Osteoblast (primary cell): ENCODE measurements at places on chromosomes 1 and 21. TPM values are rescaled to one million over a fixed set of nuclear protein-coding genes. Genes with fewer than 3 reads are reported as not detected.

DNA sequence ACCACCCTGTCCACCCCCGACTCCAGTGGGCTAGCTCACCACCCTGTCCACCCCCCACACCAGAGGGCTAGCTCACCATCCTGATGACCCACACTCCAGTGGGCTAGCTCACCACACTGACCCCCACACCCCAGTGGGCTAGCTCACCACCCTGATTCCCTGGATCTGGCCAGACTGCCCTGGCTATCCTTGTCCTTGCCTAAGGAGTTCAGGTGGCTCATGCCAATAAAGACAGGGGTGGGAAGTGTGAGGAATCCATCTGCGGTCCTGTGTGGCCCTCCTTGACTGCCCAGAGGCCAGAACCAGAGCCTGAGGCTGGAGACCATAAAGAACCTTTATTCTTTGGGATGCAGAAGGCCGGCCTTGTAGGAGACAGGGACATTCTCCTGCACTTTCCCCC is 3.6 kb downstream of the PADI1 start:
- no peak overlapping the region for H3K4me3 ChIP-seq
- peak; percentile 68 for DNase-seq
- peaks cover 26% of the 10 kb centered on the region for H3K4me1 ChIP-seq
- no peaks in the 10 kb centered on the region for H3K27me3 ChIP-seq
- H3K36me3 ChIP-seq = no peaks in the 10 kb centered on the region

GRCh38 chr1:151711951-151712350 is 4.7 kb downstream of the CELF3 start:
- peaks cover 40% of the 10 kb centered on the region for H3K27me3 ChIP-seq
- no peak overlapping the region for H3K4me3 ChIP-seq
- no peaks in the 10 kb centered on the region for H3K4me1 ChIP-seq
- no peaks in the 10 kb centered on the region for H3K36me3 ChIP-seq
- H3K27ac ChIP-seq = no peak overlapping the region

- peaks cover 9% of the 10 kb centered on the region for H3K4me1 ChIP-seq
- H3K27ac ChIP-seq = peak within 1 kb of the TSS; percentile 53
- DNase-seq = peak; percentile 93
- H3K4me3 ChIP-seq = peak within 1 kb of the TSS; percentile 86
- H3K27me3 ChIP-seq = no peaks in the 10 kb centered on the region
Observed at GRCh38 chr1:13699936-13700520, at the start of gene PRDM2. Gene PRDM2, plus strand, starts transcription at chr1:13700188. Its CDS starts 15,418 bp downstream, at chr1:13715606.

GRCh38 chr1:14561014-14561693 is 37.3 kb upstream of the KAZN start:
- DNase-seq = peak; percentile 85
- H3K4me1 ChIP-seq = peaks cover 3% of the 10 kb centered on the region
- no peaks in the 10 kb centered on the region for H3K27me3 ChIP-seq
- H3K27ac ChIP-seq = no peak overlapping the region
- no peak overlapping the region for H3K4me3 ChIP-seq

DNA sequence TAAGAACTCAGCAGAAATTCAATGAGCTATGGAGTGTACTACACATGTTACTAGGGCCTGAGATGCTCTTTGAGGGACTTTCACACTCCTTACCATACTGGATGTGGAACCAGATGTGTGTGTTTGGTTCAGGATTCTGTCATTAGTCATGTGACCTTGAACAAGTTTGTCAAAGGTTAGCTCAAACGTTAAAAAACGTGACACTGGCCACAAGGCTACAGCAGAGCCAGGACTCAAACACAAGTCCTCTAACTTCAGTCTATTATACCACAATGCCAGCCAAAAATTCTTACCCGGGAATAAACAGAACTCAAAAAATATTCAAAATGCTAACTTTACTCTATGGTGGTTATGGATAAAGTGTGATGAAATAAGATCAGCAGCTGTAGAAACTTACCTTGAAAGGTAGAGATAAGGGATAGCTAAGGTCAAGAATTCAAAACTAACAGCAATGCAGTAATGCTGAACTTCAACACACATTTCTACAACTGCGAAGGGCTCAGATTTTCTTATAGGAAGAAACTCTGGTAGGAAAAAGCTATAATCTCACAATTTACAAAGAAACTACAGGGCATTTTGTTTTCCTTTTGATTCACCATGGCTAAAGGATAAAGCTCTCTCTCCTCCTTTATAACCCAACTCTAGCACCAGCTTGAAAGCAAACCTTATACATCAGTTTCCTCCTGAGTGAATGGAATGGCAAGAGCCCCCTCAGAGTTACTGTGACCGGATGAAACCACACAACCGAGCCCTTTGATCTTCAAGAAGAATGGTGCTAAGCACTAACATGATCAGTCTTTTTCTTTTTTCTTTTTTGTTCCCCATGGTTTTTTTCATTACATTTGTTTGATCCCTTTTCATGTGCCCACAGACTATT is 233.9 kb downstream of the SLC45A1 start:
- peaks cover 4% of the 10 kb centered on the region for H3K4me1 ChIP-seq
- no peak overlapping the region for H3K4me3 ChIP-seq

DNA sequence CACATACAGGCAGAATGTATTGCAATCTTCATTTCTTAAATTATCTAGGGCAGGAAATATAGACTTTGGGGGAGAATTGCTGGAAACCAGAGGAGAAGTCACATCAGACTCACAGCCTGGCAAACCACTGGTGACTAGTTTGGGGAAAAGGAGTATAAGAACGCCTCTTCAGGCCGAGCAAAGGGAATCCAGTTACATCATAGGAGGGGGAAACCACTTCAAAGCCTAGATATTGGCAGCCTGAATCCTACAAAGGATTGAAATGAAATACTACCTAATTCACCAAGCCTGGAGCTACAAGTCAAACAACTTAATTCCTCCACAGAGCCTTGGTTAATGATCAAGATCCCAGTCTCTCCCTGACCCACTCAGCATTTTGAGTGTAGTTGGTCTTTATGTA is 121.7 kb downstream of the SLC30A10 start:
- no peaks in the 10 kb centered on the region for H3K36me3 ChIP-seq
- H3K27ac ChIP-seq = no peak overlapping the region
- H3K27me3 ChIP-seq = peaks cover 21% of the 10 kb centered on the region
- no peak overlapping the region for H3K4me3 ChIP-seq
- DNase-seq = no peak
- H3K4me1 ChIP-seq = no peaks in the 10 kb centered on the region

- H3K4me3 ChIP-seq = no peak overlapping the region
- peak; percentile 58 for DNase-seq
- H3K27me3 ChIP-seq = peaks cover 44% of the 10 kb centered on the region
- peaks cover 7% of the 10 kb centered on the region for H3K4me1 ChIP-seq
- no peaks in the 10 kb centered on the region for H3K36me3 ChIP-seq
- no peak overlapping the region for H3K27ac ChIP-seq
Observed at GRCh38 chr1:235646463-235646862, 3.1 kb downstream of the GNG4 start.

GRCh38 chr1:1435911-1436629 is 580 bp downstream of the VWA1 start:
- H3K36me3 ChIP-seq = no peaks in the 10 kb centered on the region
- peak; percentile 90 for DNase-seq
- H3K4me3 ChIP-seq = peak overlapping the region; percentile 45
- peaks cover 7% of the 10 kb centered on the region for H3K4me1 ChIP-seq
- peaks cover 11% of the 10 kb centered on the region for H3K27me3 ChIP-seq

- no peak overlapping the region for H3K4me3 ChIP-seq
- DNase-seq = no peak
- no peak overlapping the region for H3K27ac ChIP-seq
- no peaks in the 10 kb centered on the region for H3K36me3 ChIP-seq
Observed at GRCh38 chr1:162212713-162213112, 143.2 kb downstream of the NOS1AP start.

FGR gene
- total RNA-seq = 0.29 and 0.36 TPM in 2 replicates

TUFT1 gene
- total RNA-seq = 12.7 and 16.3 TPM in 2 replicates

ATP6V1G3 gene
- 0.36 TPM in 1 of 2 replicates, not detected in the other for total RNA-seq

MXRA8 gene
- total RNA-seq = 689 and 735 TPM in 2 replicates

IRF6 gene
- under 0.01 and 0.72 TPM in 2 replicates for total RNA-seq

SEMA6C gene
- 1.5 and 2.2 TPM in 2 replicates for total RNA-seq

- peaks cover 23% of the 10 kb centered on the region for H3K4me1 ChIP-seq
- peak; percentile 97 for DNase-seq
- no peaks in the 10 kb centered on the region for H3K36me3 ChIP-seq
- no peak overlapping the region for H3K4me3 ChIP-seq
- H3K27ac ChIP-seq = peak overlapping the region; percentile 74
Observed at GRCh38 chr1:12112711-12113161, 49.6 kb downstream of the TNFRSF8 start.

- H3K27me3 ChIP-seq = peaks cover 25% of the 10 kb centered on the region
- H3K4me1 ChIP-seq = peaks cover 5% of the 10 kb centered on the region
- no peaks in the 10 kb centered on the region for H3K36me3 ChIP-seq
- no peak for DNase-seq
- no peak overlapping the region for H3K4me3 ChIP-seq
Observed at GRCh38 chr1:214264976-214265375, 16.0 kb upstream of the SMYD2 start.

OR14C36 gene
- total RNA-seq = not detected in 2 replicates

DNA sequence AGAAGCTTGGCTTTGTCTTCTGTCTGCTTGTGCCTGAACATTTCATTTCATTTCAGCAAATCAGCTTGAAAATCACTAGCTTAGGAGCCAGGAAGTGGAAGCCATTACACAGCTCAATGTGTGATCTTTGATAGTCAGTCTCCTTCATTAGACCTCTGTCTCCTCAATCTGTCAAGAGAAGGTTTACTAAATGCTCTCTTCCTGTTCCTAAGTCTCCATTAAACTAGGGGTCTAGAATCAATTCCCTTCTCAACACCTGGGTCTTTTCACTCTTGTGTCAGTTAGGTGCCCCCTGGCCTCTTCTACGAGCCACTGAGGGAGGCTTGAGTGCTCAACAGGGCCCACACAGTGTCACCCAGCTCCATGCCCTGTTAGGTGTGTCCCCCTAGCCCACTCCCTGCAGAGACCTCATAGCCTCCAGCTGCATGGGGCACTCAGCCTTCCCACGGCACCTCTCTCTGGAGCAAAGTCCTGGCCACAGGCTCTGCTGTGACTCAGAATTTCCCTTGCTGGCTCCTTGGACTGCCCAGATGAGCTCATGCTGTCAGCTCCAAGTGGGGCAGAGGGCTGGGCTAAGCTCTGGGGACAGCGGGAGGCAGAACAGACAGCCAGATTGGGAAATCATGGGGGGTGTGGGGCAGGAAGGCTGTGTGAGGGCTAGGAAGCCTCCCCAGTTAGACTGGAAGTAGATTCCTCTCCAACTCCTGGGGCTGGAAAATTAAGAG is 115.7 kb upstream of the IPO9 start:
- H3K27ac ChIP-seq = peak overlapping the region; percentile 99
- peaks cover 35% of the 10 kb centered on the region for H3K36me3 ChIP-seq
- H3K4me1 ChIP-seq = peaks cover 78% of the 10 kb centered on the region
- H3K27me3 ChIP-seq = no peaks in the 10 kb centered on the region
- H3K4me3 ChIP-seq = no peak overlapping the region
- peak; percentile 91 for DNase-seq

DNA sequence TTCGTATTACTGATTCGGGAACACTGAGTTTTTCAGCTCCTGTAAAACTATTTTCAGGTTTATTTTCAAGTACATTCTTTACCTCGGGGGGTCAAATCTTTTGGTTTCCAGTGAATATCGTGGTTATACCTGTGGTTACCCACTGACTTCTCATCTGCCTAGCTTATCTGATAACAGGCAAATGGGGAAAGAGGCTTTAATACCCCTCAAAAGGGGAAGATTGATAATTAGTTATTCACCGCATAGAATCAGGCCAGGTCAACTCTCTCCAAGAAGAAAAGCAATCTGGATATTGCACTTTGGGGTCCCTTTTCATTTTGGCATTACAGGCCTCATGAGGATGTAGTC is 23.0 kb downstream of the RUNX1 start:
- H3K4me1 ChIP-seq = peaks cover 8% of the 10 kb centered on the region
- DNase-seq = no peak
- no peaks in the 10 kb centered on the region for H3K27me3 ChIP-seq
- H3K36me3 ChIP-seq = peaks cover 4% of the 10 kb centered on the region
- no peak overlapping the region for H3K27ac ChIP-seq
